ENCODE measurements at places on chromosomes 4 and X.
A peak's percentile ranks its signal among the peaks of the same experiment; 100 is the strongest.

DNA sequence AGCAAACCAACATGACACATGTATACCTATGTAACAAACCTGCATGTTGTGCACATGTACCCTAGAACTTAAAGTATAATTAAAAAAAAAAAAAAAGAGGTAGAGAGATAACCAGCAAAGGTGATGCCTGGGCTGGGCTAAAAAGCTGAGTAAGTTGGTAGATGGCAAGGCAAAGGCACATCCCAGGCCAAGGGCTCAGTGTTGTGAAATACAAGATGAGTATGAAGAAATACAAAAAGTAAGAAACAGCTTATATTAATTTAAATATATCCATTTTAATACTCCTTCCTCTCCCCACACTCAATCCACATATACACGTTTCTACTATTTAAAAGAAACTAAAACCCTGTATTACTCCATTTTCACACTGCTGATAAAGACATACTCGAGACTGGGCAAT is 25.8 kb downstream of the TEC start:
- no peak for DNase-seq

DNA sequence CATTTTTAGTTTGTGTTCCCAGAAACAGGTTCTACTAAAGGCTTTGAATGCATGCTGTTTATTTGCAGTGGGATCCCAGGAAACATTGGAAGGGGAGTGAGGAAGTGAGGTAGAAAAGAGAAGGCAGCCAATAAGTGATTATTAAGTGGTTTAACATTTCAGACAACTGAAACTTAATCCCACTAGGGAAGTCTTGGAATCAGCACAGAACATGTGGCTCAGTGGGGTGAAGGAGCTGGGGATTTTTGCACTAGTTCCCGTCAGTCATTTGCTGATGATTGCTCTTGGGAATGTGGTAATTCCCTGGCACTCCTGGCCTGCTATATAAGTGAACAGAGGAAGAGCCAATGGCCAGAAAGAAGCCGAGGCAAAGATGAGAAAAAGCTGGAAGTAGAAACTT is 1053.0 kb upstream of the IGFBP7 start:
- DNase-seq: peak; percentile 9

DNA sequence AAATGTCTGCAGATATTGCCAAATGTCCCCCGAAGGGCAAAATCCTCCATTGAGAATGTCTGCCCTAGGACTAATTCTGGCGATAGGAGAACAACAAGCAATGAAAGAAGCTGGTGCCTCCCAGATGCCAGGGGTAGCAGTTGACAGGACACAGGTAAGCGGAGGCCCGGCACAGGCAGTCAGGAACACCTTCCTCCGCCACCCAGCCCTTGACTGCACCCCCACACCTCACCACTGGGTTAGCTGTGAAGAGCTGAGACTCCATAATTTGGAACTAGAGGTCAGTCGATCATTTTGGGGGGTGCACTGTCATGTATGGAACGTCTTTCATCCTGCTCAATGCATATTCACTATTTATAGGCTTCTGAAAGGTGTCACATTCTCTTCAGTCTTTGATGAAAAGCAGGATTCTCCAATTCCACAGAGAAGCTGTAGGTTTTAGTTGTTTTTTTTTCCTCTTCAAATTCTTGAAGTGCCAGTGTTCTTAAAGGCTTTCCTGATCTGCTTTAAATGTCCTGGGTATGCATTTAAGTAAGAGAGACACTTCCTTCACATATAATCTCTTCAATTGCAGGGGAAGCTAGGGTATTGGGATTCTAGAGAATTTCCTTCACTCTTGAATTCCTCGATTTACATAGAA is 111.6 kb upstream of the ZFP42 start:
- no peak for DNase-seq

DNA sequence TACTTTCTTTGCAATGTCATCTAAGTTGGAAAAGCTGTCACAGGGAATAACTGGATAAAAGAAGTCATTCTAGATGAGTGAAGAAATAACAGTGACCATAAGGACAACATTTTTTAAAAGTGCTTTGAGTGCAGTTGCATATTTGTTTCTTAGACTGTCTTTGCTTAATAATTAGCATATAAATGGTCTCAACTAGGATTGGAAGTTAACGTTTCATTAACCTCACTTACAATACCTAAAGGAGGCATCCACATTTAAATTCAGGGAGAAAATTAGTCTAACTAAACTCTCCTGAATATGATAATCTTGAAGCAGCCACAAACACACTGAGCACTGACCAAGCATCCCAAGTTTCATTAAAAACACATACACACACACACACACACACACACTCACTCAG is 780.7 kb downstream of the PCDH18 start:
- DNase-seq: no peak

DNA sequence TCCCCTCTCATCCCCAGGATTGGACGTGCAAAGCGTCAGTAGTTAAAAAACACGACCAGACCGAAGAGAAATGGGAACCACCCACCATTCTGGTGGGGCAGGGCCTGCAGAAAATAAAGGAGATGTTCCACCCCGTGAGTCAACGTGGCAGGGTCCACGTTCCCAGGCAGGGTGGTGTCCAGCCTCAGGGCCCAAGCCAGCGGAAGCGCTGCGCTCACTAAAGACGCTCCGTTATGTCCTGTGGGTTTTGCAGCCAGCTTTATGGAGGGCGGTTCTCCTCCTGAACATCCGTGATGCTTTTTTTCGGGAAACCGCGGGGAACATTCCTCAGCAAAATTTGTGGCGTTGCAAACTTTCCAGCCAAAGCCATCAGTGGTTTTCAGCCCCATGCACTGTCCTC is 93.4 kb upstream of the SHOX start:
- DNase-seq: no peak

GRCh38 chr4:164550989-164551712 is 202.8 kb upstream of the SMIM31 start:
- DNase-seq: peak; percentile 13

GRCh38 chrX:66676990-66677389 is 38.1 kb upstream of the EDA2R start:
- no peak for DNase-seq

- DNase-seq: no peak
Observed at GRCh38 chr4:78312989-78313753, 238.4 kb upstream of the ANXA3 start.

GRCh38 chrX:26597981-26598380 is 382.0 kb downstream of the MAGEB5 start:
- DNase-seq: no peak

DNA sequence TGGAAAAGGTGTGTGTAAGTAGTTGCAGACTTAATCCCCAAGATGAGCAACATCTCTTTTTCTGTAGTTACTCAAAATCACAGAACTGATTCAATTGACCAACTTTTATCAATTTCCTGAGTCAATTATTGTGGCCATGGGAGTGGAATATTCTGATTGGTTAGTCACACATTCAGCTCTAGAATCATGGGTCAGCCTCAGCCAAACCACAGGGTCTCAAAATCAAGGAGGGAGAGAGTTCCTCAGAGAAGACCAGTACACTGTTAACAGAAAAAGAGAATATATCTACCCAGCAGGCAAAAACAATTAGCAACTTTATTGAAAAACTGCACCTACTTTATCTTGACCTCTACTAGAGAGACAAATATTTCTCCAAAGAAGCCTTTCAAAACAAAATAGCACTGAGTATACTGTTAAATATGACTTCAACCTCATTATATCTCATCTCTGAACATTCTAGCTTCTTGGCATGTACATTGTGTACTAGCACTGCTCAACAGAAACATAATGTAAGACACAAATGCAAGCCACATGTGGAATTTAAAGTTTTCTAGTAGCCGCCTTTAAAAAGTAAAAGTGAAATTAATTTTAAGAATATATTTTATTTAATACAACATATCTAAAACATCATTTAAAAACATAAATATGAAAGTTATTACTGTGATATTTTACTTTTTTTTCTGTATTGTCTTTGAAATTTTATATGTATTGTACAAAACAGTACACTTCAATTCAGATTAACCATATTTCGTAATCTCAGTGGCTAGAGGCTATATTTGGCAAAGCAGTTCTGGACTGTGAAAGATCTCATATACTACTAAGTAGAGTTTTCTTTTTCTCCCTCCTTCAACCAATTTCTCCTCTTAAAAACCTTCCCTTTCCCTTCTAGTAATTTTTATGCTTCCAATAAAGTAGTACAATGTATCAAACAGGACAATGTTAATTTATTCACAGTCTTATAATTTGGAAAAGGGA is 11.8 kb upstream of the LCORL start:
- no peak for DNase-seq

- peak; percentile 2 for DNase-seq
Observed at GRCh38 chrX:56975611-56976010, 19.7 kb downstream of the SPIN3 start.

- no peak for DNase-seq
Observed at GRCh38 chr4:19756661-19757060, 495.0 kb upstream of the SLIT2 start.

DNA sequence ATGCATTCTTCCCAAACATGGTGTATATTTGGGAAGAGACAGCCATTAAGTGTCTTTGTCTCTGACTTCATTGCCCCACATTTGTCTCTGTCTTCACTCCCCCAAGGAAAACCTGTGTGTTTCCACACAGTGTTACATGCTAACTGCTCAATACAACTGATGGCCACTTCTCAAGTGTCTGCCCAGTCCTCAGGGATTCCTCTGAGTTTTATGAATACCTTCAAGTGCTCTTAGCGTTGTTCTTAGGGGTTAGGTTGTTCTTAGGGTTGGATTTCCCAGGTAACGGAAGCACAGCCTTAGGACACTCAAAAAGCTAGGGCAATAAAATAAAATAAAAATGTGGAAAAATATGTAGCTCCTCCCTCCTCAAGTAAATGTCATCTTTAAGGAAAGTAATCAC is 64.7 kb upstream of the PLAC8 start:
- no peak for DNase-seq

DNA sequence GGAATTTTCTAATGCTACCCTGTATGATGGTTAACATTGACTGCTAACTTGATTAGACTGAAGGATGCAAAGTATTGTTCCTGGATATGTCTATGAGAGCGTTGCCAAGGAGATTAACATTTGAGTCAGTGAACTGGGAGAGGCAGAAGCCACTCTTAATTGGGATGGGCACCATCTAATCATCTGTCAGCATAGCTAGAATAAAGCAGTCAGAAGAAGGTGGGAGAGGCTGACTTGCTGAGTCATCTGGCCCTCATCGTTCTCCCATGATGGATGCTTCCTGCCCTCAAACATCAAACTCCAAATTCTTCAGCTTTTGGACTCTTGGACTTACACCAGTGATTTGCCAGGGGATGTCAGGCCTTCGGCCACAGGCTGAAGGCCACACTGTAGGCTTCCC is 878.5 kb downstream of the PCDH7 start:
- no peak for DNase-seq

DNA sequence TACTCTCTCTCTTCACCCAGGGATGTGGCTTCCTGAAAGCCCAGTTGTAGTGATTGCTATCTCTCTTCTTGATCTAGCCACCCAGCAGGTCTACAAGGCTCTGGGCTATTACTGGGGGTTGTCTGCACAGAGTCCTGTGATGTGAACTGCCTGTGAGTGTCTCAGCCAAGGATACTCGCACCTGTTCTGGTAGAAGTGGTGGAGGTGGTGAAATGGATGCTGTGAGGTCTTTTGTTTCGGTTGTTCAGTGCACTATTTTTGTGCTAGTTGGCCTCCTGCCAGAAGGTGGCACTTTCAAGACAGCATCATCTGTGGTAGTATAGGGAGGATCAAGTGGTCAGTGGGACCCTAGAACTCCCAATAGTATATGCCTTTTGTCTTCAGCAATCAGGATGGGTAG is 268.0 kb downstream of the GABRG1 start:
- DNase-seq: no peak

DNA sequence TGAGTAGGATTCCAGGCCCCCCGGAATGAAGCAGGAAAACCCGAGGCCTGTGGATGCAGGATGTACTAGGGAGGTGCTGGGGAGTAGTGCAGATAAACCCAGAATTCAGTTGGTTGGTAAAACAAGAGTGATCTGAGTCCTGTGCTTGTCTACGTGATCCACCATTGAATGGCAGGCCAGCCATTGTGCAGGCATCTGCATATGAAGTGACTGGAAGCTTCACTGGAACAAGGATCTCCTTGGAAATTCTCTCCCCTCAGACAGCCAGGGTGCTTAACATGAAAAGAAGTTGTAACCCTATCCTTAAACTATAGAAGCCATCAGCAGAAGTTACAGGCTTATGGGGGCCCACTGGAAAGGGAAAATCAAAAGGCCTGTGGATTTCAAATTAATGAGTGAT is 656 bp upstream of the GSPT2 start:
- DNase-seq: peak; percentile 44

DNA sequence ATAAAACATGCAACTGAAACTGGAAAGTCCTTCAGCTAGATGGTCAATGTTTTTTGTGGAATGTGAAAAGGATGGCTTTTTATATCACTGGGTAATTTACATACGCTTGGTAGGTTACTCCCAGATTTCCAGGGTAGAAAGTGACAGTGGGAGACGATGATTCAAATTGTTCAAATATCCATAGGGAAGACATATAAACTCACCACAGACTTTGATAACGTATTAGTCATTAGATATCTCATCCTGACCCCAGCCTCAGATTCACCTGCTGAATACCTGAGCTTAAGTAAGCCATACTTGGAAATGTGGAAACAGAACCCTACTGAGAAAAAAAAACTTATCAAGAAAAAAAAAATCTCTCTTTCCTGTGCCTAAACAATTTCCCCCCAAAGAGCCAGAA is 169.4 kb downstream of the ZNF674 start:
- DNase-seq: no peak

GRCh38 chr4:140982613-140983340 is 150.5 kb downstream of the RNF150 start:
- DNase-seq: no peak

DNA sequence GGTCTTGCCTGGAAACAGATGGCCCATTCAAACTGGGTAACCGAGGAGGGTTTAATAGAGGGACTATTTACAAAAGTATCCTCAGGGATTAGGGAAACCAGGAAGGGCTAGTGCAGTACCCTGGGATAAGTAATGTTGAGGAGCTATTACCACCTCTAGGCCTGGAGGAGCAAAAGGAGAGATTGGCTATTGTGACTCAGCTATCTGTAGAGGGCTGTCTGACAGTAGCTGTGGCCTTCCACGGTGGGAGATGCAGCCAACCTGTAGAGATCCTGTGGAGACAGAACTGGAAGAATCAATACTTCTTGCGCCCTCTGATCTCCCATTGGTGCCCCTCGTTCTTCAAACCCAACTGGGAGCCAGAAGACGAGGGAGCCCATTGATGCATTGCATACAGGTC is 34.1 kb upstream of the RPS6KA3 start:
- DNase-seq: peak; percentile 7

DNA sequence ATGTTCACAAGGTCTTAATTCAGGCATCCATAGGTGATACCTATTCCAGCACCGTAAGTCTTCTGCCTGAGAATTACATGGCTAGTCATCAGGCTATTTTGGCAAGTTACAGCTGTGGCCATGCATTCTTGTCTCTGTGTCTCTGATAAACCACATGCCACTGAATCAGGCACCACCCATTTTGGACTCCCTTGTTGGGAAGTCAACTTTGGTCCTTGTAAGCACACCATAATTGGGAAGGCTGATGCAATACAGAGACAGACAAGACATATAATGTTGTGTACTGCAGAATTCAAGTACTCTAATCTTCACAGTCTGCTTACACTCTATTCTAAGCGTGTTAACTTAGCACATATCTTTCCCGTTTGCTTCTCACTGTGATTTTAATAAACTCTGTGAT is 483.7 kb upstream of the FTHL17 start:
- no peak for DNase-seq

- DNase-seq: no peak
Observed at GRCh38 chr4:1136048-1136447, 22.7 kb upstream of the RNF212 start.

- DNase-seq: peak; percentile 65
Observed at GRCh38 chr4:3009422-3009821, 46.1 kb downstream of the GRK4 start.

Data from neural progenitor cell (in vitro differentiated cells).